GM23248 (cell line): ENCODE measurements at places on chromosomes 2 and 18. TPM values are rescaled to one million over a fixed set of nuclear protein-coding genes. Genes with fewer than 3 reads are reported as not detected.

MYL12A gene
- polyA plus RNA-seq, result 1,649 and 1,670 TPM in 2 replicates

FRZB gene
- 0.08 TPM in 1 of 2 replicates, not detected in the other for polyA plus RNA-seq

INHBB gene
- 0.19 and 0.49 TPM in 2 replicates for polyA plus RNA-seq

NAT8 gene
- not detected in 2 replicates for polyA plus RNA-seq

RGPD6 gene
- polyA plus RNA-seq, result 8.5 and 11.6 TPM in 2 replicates

KIAA2012 gene
- 0.13 and 0.18 TPM in 2 replicates for polyA plus RNA-seq

ALPG gene
- polyA plus RNA-seq, result not detected in 2 replicates
